ENCODE measurements at places on chromosomes 16 and 17. TPM values are rescaled to one million over a fixed set of nuclear protein-coding genes. Genes with fewer than 3 reads are reported as not detected.
A peak's percentile ranks its signal among the peaks of the same experiment; 100 is the strongest.

- no peak for DNase-seq
Measured at GRCh38 chr17:69450918-69451317, 36.4 kb downstream of the MAP2K6 start.

- DNase-seq, result no peak
Measured at GRCh38 chr16:82152641-82153112, 17.3 kb downstream of the MPHOSPH6 start.

The PLA2G10 gene
- not detected for total RNA-seq

The MRPL28 gene
- 128 TPM for total RNA-seq

The CCL17 gene
- total RNA-seq, result 41.5 TPM

DNA sequence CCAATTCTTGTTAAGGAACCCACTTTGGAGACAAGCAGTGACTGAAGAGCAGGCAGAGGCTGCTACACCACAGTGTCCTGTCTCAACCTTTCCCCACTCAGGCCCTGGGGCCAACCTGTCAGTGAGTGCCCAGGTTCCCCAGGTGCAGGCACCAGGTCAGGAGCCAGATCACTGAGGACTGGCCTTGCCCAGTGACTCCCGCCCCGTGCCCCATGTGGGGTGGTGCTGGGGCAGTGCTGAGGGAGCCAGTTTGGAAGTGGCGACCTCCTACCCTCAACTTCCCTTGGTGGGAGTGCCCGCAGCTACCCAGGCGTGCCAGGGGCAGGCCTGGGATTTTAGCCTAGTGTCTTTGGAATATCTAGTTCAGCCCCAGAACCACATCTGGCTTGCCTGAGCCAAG lies 29.3 kb downstream of the SREBF1 start:
- DNase-seq, result no peak

DNA sequence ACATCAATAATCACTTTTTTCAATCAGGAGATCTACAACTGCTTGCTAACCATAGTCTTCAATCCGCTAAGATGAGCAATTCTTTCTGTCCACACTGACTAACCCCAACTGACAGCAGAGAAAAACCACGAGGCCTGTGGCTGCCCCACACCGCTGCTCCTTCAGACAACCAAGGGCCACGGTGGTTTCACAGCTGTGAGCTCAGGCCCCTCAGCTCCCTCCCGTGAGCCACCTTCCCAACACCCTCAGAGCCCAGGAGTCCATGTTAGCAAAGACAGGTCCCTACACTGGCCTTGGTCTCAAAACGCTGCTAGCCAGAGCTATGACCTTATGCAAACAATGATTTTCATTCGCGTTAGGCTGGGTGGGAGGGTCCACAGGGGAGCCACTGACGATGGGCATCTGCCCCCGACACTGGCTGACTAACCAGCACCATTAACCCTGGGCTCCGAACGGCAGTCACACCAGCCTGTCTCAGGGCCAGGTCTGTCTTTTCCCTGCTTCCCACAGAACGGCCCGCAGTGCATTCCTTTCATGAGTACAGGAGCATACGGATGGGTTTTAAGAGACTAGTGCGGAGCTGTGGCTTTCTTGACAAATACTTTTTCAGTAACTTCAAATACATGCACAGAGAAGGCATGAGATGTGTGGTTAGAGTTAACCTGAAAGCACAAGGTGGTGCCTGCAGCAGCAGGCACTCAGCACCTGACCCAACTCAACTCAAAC lies 67.3 kb downstream of the ANKRD11 start:
- peak; percentile 51 for DNase-seq

- DNase-seq, result no peak
Measured at GRCh38 chr16:48430890-48431289, 45.7 kb upstream of the SIAH1 start.

- DNase-seq, result no peak
Measured at GRCh38 chr16:4515611-4516233, 22.9 kb downstream of the CDIP1 start.

The GCGR gene
- total RNA-seq, result not detected

The PTX4 gene
- total RNA-seq, result 0.28 TPM

The MT1F gene
- total RNA-seq, result 14.4 TPM

The GP1BA gene
- 0.49 TPM for total RNA-seq

DNA sequence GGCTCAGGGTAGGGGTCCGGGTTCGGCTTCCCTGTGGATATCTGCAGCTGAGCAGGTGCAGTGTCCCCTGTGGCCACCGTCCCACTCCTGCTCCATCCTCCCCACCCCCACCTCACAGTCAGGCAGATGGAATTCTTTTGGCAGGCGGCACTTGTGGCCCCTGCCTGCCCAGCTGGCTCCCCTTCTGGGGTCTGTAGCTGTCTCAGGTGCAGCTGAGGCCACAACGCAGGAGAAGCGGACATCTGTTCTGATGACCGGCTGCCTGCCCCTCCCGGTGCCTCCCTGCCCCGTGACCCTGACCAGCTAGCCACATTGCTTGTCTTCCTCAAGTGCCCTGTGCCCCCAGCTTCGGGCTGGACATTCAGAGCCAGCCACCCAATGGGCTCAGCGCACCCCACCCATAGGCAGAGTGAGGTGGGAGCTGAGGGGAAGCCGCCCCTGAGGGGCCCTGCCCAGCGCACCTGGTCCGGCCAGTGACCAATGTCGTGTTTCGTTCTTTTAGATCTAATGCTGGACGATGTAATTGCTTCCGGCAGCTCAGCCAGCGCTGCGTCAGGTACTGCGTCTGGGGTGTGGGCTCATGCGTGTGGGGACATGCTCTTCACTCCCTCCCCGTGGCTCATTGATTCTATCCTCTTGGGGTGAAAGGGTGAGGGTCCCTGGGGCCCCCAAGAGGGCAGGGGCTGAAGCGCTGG lies 25.2 kb upstream of the ABCC3 start:
- no peak for DNase-seq

The NOG gene
- total RNA-seq, result 0.37 TPM

DNA sequence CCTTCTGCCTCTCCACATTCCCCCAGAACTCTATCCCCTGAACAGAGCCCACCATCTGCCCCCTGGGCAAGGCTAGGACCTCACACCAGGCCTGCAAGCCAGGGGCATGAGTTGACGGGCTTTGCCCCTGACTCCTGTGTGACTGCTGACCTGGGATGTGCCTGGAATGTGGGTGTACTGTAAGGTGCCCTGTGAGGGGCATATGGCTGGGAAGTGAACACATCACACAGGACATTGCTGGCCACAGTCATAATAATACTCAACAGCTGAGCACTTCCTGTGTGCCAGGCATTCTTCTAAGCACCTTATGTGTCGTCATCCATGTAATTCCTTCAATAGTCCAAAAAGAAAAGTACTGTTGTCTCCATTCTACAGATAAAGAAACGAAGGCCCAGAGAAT lies 13.3 kb downstream of the CES4A start:
- DNase-seq, result no peak

DNA sequence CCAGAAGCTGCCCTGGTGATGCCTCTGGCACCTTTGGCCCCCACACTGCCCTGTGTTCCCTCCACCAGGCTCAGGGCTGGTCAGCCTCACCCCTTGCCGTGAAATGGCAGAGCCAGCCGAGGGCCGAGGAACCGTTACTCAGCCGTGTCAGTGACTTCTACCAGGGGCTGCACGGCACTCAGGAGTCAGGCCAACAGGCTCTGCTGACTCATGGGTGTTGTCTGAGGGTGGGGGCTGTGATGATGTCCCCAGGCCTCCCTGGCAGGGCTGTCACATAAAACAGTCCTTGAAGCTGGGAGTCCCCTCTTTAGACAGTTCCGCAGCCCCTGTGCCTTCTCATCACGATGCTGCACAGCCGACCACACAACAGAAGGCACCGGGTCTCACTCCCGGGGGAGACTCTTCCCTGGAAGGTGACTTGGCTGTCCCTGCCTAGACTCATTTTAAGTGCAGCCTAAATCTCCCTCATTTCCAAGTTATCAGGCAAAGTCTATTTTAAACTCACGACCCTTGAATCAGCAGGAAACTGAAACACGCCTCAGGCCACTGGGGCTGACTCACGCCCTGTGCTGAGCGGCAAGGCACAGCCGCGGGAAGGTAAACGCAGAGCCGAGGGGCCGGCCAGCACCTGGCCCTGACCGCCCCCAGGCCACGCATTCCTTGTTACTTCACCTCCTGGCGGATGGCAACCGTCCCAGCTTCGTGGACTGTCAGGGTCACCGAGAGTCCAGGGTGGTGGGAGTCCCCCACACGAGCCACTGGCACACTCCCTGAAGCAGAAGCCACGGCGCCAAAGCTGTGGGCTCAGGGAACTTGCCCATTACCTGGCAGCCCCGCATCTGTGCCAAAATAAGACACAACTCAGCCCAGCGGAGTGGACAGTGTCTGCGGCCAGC lies 102.6 kb downstream of the ZNF778 start:
- peak; percentile 32 for DNase-seq

GRCh38 chr16:23014592-23014991 lies 134.7 kb downstream of the USP31 start:
- no peak for DNase-seq

The C17orf67 gene
- 2.2 TPM for total RNA-seq

DNA sequence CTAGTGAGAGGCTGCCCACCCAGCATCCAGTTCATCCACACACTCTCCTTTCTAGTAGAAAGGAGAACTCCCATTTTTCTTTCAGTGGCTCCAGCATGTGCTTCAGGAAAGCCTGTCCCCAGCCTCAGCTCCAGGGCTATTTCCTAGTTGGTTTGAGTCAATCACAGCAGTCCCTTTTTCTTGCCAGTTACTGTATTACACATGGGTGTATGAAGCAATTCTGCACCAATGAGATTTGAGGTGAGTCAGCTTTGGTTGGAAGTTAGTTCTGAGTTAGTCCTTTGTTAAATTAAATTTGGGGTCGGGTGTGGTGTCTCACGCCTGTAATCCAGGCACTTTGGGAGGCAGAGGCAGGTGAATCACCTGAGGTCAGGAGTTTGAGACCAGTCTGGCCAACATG lies 24.8 kb downstream of the RAD51D start:
- DNase-seq, result no peak

GRCh38 chr16:90020838-90021382 lies 1.7 kb upstream of the DBNDD1 start:
- no peak for DNase-seq

The CD300A gene
- total RNA-seq, result 1.3 TPM

- DNase-seq, result peak; percentile 94
Measured at GRCh38 chr17:2303204-2304188, at the start of the genes SMG6 and SRR. SMG6 (minus strand) TSS chr17:2303785; CDS start chr17:2303720, 65 bp downstream. SRR (plus strand) TSS chr17:2303950; CDS start chr17:2315561, 11,611 bp downstream.

DNA sequence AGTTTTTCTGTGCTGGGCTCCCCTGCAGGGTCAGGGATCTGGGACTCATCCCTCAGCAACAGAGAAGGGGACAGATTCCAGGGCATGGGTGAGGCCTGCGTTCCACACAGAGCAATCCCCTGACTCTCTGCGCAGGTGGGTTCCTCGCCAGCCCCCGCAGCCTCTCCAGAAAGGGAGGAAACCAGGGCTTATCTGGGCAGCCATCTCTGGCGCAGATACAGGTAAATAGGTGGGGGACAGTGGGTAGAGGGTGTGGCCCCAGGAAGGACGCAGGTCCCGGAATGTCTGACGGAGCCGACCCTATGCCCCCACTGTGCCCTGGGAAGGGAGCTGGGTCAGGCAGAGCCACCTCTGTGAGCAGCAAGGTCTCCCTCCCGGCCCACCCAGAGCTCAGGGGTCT lies 23.2 kb downstream of the PIEZO1 start:
- no peak for DNase-seq

DNA sequence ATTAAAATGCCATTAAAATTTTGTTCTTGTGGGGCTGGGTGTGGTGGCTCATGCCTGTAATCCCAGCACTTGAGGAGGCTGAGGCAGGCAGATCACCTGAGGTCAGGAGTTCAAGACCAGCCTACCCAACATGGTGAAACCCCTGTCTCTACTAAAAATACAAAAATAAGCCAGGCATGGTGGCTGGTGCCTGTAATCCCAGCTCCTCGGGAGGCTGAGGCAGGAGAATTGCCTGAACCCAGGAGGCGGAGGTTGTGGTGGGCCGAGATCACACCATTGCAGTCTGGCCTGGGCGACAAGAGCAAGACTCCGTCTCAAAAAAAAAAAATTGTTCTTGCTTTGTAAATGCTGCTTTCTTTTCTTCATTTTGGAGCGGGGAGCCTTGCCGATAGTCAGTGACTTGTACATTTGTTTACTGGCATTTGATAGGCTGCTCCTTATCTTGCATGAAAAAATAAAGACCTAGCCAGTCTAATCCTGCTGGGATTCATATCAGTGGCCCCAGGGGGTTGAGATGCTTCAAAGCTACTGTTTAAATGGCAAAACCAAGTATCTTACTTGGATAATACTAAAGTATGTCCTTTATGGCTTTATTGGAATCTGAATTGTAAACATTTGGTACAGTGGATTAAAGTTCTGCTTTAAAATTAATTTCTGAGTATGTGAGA lies 3.3 kb upstream of the CLTC start:
- no peak for DNase-seq

DNA sequence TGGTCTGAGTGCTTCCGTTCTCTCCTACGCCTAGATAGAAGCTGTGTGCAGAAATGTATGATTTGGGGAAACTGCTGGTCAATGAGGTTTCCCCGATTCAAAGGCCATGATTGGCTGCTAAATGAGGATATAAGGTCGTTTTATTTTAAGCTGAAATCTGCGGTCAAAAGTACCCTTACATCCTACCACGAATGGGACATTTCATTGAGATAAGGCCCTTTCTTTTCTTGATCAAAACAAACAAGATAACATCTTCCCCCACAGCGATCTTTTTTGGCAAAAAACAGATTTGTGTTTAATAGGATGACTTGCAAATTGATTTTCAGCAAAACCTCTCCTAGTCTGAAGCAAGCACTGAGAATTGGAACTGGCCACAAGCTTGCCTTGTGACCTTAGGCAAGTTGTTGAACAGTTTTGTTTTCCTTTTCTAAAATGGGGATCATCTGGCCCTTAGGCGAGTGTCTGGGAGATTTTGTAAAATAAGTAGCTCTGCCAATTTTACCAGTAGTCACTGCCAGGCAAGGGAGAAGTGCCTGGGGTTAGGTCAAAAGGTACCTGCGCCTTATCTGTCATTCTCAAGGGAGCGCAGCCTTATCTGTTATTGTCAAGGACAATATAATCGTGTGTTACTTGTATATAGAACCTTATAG lies 635 bp downstream of the SCPEP1 start:
- DNase-seq, result no peak

The RASL10B gene
- total RNA-seq, result 2.6 TPM

The CPHXL2 gene
- not detected for total RNA-seq

- no peak for DNase-seq
Measured at GRCh38 chr17:47621293-47622179, 28.2 kb upstream of the KPNB1 start.

DNA sequence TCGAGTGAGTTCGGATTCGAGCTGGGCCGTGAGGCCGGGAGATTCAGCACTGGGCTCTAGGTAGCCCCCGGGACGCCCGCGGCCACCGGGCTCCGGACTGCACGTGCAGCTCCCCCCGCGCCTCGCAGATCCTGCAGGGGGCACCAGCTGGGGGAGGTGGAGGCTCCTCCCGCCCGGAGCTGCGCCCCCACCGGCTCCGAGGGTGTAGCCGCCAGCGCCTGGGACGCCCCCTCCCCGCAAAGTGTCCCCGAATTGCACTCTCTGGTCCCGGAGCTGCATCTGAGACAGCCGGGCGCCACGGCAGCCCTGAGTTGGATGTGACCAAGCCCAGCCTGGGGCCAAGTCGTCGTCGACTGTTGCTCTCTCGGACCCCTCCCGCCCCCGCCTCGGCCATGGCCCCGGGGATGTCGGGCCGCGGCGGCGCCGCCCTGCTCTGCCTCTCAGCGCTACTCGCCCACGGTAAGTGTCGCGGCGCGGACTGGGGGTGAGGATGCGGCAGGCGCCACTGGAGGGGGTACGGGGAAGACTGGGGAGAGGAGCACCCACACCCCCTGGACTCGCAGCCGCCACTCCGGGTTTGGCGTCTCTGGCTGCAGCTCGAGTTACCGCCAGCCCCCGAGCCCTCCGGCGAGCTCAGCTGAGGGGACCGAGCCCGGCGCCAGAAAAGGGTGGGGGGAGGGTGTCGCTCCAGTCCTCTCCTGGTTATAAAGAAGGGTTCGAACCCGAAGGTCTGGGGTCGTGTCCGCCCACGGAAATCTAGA lies 1.5 kb downstream of the TMEM132E start:
- DNase-seq, result no peak
